NCI-H187 (cell line): ENCODE measurements at places on chromosomes 6 and 20.

DNA sequence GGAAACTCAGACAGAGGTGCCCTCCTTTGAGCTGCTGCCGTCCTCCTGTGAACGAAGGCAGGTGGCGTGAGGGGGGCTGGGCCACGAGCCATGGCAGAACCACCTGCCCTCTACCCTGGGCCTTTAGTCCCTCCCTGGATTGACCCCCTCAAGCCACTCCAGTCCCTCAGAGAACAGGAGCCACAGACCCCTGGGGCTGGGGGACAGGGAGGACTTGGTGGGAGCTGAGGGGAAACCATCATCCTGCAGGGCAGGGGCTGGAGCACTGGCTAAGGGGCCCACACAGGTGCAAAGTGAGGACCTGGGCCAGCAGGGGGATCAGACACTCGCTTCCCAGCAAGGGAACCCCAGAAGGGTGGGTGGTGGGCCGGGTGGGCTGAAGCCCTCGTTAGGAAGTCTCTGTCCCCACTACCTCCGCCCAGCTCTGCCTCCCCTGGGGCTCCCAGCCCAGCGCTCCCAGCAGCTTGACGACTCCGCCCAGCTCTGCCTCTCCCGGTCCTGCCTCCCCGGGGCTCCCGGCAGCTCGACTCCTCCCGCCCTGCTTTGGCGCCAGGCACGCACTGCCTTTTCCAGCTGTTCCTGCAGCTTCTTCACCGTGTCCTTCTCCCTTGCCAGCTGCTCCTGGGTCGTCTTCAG lies 44.4 kb downstream of the DSTN start:
- DNase-seq, result no peak

GRCh38 chr6:28597924-28598722 lies 72.4 kb downstream of the GPX5 start:
- DNase-seq, result no peak

DNA sequence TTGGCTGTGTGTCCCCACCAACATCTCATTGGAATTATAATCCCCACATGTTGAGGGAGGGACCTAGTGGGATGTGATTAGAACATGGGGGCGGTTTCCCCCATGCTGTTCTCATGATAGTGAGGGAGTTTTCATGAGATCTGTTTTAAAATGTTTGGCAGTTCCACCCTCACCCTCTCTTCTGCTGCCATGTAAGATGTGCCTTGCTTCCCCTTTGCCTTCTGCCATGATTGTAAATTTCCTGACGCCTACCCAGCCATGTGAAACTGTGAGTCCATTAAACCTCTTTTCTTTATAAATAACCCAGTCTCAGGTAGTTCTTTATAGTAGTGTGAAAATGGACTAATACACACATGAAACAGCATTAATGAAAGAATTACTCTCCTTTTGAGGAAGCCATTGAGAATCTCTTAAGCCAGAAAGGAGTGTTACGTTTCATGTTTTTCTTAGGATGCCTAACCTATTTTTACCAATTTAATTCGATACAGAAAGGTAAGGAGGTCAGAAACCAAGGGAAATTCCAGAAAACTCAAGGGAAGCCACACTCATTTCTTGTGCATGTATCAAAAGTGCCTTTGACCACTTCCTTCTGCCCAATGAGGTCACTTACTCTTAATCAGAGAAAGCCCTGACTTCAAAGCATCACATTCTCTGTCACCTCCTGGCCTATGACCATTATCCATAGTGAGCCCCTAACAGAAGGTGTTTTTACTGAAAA lies 24.7 kb upstream of the HINT3 start:
- no peak for DNase-seq

DNA sequence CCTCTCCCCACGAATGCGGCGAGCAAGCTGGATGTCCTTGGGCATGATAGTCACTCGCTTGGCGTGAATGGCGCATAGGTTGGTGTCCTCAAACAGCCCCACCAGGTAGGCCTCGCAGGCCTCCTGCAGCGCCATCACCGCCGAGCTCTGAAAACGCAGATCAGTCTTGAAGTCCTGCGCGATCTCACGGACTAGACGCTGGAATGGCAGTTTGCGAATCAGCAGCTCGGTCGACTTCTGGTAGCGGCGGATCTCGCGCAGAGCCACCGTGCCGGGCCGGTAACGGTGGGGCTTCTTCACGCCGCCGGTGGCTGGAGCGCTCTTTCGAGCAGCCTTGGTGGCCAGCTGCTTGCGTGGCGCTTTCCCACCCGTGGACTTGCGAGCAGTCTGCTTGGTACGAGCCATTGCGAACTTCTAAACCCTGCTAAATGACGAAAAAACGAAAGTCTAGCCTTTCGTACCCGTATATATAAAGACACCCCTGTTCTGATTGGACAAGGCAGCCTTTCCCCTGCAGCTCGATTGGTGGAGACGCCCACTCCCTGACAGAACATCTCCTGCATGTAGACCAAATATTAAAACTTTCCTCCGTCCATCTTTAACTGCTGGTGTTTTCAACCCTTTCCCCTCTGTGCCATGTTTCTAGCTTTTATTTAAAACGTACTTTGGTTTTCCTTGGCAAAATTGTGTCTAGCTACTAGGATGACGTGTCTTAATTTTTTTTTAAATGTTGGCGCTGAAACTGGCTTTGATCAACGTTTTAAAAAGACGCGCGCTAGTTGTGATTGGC lies 109.8 kb downstream of the HFE start:
- DNase-seq, result peak; percentile 81

GRCh38 chr6:37840940-37841300 lies 21.4 kb downstream of the ZFAND3 start:
- DNase-seq, result no peak

DNA sequence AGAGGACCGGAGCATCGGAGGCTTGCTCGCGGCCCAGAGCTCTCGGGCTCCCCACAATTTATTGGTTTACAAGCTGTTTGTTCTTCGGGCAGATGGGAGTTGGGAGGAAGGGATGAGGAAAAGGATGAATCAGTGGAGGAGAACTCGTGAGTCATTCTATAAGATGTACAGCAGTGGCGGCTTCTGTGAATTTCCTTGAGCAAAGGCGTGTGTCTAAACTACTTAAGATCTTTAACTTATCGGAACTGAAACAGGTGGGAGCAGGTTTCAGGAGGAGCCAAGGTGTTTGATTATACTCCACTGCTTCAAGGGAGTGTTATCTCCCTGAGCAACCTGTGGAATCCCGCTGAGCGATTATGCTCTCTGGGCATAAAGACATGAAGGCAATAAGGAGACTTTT lies 50.5 kb upstream of the IBTK start:
- no peak for DNase-seq

DNA sequence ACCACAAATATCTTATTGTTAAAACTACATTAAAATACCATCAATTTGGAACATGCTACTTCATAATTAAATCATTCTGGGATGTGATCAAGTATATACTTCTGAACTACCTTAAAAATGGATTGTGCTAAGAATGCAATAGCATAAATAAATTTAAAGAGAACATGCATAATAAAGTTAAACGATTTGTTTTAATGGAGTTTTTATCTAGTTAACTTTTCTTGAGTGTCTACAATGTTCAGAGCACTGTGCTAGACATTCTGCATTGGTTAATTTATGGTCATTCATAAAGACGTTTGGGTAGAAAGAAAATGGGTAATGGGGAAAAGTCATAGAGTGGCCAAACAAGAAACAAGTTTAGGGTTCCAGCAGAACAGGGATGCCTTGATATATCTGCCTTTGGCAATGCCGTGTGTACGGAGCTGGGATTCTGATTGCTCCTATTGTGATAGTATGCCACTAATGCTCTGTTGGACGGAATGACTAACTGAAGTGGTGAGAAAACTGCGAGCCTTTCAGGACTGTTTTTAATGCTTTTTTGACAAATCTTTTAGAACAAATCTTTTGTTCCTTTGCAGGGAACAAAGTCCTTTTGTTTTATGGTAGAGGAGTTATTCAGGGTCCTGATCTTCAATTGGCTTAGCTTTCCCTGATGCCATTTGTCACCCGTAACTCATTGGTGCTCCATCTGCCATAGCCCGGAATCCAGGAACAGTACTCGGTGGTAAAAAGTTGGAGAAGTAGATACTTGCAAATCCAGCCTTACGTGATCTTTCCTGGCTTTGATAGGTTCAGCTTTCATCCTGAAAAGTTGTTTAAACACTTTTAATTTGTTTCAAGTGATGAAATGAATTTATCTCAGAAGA lies 162.6 kb downstream of the BCKDHB start:
- DNase-seq, result no peak

- DNase-seq, result no peak
Observed at GRCh38 chr6:36201612-36202011, 5.1 kb downstream of the BRPF3 start.

DNA sequence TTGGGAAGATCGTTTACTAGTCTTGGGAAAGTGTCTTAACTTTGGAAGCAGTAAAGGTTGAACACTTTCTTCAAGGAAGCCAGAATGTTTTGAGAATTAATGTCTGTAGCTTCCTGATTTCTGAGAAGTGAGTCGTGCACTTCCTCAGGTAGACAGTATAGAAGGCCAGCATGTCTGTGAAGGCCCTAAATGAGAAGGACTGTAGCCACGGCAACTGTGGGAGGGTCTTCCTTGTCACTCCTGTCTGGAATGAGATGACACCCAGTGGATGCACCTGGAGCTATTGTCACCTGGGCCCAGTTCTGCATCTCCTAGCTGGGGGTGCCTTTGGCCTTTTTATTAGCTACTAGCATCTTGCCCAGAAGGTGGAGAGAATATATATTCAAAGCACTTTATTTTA lies 8.8 kb downstream of the STX16 start:
- no peak for DNase-seq

DNA sequence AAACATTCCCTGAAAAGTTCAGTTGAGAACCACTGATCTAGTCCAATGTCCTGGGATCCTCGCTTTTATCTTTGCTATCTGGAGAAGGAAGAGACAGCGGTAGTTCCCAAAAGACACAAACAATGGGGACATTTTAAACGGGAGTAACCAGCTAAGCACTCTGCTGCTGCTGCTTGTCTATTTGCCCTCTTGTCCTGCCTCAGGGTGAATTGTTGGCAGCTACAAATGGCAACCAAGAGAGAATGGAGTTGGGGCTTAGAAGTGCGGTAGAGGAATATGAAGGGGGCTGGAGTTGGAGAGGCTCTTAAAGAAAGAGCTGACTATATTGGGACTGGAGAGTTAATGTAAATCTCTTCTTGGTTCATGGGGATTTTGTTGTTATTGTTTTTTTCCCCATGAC lies 6.5 kb upstream of the ZSWIM1 start:
- DNase-seq, result no peak

- no peak for DNase-seq
Observed at GRCh38 chr6:160792708-160793107, 90.7 kb downstream of the PLG start.

- no peak for DNase-seq
Observed at GRCh38 chr20:44358776-44359175, 3.3 kb downstream of the HNF4A start.

GRCh38 chr6:134061440-134061839 lies 9.0 kb upstream of the SLC2A12 start:
- no peak for DNase-seq

GRCh38 chr6:134223796-134224420 lies 94.0 kb downstream of the SGK1 start:
- DNase-seq, result no peak

DNA sequence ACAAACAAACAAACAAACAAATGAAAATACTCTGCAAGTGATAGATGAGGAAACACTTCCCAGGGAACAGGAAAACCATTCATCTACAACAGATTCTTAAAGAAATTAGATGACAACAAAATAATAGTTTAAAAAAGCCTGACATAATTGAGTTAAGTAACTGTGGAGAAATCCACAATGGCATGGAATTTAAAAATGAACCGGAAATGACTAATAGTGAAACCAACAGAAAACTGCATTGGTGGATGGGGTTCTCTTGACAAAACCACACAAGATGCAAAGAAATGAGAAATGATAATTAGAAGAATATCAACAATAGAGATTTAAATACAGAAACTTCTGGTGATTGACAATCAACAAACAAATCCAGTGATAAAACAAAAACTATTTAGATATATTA lies 785.6 kb downstream of the QKI start:
- DNase-seq, result no peak

DNA sequence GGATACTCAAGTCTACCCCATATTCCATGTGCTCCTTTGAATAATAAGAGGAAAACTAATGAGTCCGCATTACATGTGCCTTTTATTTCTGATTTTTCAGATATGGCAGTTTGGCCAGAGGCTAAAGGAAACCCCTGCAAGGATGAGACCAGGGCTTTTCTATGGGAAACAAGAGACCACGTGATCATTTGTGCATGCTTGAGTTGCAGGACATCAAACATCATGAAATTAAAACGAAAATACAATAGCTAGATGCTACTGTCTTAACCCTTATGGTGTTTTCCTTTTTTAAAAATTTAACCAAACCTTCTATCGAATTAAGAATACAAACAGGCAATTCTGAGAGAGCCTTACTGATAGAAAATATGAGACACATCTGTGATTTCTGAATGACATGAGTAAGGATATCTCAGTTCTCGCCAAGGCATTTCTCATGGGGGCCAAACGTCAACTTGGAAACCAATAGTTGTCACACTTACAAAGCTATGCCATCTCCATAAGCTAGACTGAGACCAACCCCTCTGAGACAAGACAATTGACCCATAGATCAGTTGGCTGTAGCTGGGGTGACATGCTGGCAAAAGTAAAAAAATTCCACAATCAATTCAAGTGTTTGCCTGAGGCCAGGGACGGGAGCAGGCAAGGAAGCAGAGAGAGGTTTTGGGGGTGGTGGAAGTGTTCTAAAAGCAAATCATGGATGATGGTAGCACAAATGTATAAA lies 52.8 kb downstream of the RIPOR2 start:
- no peak for DNase-seq

GRCh38 chr6:22247916-22248482 lies 48.8 kb downstream of the PRL start:
- no peak for DNase-seq

GRCh38 chr20:53002786-53003185 lies 30.6 kb downstream of the TSHZ2 start:
- no peak for DNase-seq

- no peak for DNase-seq
Observed at GRCh38 chr6:37820718-37821079, 1.2 kb downstream of the ZFAND3 start.

DNA sequence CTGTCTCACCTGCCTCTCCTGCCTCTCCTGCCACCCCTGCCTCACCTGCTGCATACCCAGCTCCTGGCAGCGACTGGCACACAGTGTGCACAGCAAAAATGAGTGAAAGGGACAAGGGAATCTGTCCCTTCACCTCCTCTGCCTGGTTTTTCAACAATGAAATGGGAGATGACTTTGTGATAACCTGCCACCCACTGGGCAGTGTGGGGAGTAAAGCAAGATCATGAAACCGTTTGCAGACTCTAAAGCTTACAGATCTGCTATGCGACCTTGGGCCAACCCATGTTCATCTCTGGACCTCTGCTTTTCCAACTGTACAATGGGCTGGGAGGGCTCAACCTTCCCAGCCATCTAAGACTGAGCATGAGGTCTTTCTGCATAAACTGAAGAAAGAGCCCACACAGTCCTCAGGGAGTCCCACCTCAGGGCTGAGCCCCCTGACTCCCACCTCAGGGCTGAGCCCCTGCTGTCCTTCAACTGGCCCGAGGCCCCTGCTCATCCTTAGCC lies 81.1 kb downstream of the RIPOR3 start:
- no peak for DNase-seq

- no peak for DNase-seq
Observed at GRCh38 chr20:62970307-62971210, 18.1 kb downstream of the SLC17A9 start.

GRCh38 chr6:158514176-158514575 lies 45.7 kb upstream of the TMEM181 start:
- DNase-seq, result no peak

GRCh38 chr6:25486550-25486949 lies 165.5 kb upstream of the SCGN start:
- no peak for DNase-seq
